HT-29 (cell line): ENCODE measurements at places on chromosomes 3 and 15. TPM values are rescaled to one million over a fixed set of nuclear protein-coding genes. Genes with fewer than 3 reads are reported as not detected.

GRCh38 chr3:36991147-36991546, 1.8 kb downstream of the EPM2AIP1 start:
- DNase-seq = no peak

DNA sequence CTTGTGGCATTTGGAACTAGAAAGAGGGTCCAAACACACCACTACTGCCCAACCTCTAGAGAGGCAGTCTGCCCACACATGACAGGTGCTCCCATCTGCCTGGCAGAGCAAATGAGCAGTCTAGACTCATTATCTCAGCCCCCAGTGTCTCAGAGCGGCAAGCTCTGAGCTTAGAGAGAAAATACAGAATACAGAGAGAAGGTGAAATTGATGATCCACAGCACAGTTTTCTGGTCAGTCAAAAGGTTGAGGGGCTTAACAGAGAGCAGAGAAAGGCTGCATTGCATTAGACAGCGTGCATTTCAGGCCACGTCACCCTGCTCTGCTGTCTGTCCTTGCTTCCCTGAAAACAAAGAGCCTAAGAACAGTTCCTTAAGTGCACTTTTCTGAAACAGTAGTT, 135.1 kb downstream of the KCNMB2 start:
- DNase-seq = no peak

DNA sequence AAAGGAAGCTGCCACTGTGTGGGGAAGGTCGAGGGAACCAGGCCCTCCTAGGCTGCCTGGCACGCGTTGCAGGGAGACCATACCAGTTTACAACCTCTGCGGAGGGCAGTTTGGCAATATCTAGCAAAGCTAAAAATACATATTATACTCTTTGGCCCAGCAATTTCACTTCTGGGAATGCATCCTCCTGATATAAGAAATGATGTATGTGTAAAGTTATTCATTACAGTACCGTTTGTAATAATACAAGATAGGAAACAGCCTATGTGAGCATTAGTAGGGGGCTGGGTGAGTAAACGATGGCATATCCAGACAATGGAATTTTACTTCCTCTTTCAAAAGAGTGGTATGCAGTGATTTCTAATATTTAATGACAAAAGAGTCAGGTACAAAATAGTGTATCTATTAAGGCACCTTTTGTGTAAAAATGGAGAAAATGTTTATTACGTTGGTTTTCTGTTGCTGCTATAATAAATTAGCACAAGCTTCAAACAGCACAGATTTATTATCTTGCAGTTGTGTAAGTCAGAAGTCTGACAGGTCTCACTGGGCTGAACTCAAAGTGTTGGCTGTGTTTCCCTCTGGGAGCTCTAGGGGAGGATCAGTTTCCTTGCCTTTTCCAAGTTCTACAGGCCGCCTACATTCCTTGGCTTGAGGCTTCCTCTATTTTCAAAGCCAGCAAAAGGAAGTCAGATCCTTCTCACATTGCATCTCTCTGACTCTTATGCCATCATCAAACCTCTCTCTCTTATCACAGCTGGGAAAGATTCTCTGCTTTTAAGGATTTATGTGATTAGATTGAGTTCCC, 9.0 kb downstream of the APOD start:
- no peak for DNase-seq

- DNase-seq = no peak
Observed at GRCh38 chr3:143239031-143239430, 119.5 kb downstream of the CHST2 start.

- DNase-seq = no peak
Observed at GRCh38 chr15:77486542-77487468, 66.1 kb downstream of the HMG20A start.

DNA sequence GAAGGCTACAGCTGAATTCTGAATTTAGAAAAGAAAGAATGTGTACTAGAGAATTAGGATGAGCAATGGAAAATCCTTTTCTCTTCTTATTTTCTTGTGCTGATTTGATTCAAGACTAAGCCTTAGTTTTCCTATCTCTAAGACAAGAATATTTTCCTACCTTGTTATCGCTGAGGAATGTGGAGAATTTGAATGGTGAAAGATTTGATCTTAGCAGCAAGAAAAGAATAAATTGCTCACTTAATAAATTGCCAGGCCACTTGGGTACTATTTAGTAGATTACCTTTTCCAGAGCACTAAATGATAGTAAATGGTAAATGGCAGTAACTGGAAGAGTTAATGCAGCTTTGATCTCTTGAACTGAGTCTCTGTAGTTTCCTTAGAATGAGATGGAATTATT, 145.7 kb upstream of the MEIS2 start:
- no peak for DNase-seq

- DNase-seq = no peak
Observed at GRCh38 chr15:37903919-37904625, 30.4 kb upstream of the TMCO5A start.

- DNase-seq = no peak
Observed at GRCh38 chr15:80946576-80946975, 43.0 kb downstream of the MESD start.

GRCh38 chr3:29805757-29806156, 524.9 kb downstream of the RBMS3 start:
- DNase-seq = no peak

ATP13A4 gene
- 0.23 TPM in 2 replicates for total RNA-seq

STAC gene
- total RNA-seq = not detected in 2 replicates
